ENCODE measurements at places on chromosomes 7 and 10. TPM values are rescaled to one million over a fixed set of nuclear protein-coding genes. Genes with fewer than 3 reads are reported as not detected.

Gene PON1
- total RNA-seq: not detected

Gene ZNF282
- 10.6 TPM for total RNA-seq

Gene CPA5
- not detected for total RNA-seq

DNA sequence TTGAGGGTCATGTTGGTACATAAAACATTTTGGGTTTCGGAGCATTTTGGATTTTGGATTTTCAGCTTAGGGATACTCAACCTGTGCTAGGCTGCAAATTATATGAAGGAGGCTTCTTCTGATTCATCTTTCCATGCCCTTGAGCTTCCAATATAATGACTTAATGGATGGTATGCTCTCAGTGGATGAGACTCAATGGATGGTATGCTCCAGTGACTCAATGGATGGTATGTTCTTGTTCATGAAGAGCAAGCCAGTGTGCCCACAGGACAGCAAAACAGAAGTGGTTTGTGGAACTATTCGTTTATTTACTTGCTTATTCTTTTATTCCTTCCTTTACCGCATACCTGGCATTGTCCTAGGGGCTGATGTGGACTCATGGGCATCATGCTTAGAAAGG is 969.6 kb downstream of the LRMDA start:
- DNase-seq: no peak

DNA sequence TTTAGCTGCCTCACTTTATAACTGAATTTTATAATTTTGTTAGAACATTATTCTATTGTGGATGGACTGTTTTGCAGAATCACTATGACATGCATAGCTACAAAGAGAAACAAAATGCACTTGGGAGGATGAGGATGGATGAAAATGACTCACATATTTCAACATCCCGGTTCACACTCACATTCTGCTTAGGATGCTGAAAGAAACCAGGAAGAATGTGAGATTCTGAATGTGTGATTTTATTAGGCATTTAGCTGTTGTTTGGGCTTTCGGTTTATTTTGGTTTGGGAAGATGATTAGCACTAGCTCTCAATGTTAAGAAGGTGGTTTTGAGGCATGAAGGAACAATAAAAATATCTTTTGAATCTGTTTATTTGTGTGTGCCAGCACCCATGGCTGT is 235.5 kb downstream of the SEMA3E start:
- no peak for DNase-seq

DNA sequence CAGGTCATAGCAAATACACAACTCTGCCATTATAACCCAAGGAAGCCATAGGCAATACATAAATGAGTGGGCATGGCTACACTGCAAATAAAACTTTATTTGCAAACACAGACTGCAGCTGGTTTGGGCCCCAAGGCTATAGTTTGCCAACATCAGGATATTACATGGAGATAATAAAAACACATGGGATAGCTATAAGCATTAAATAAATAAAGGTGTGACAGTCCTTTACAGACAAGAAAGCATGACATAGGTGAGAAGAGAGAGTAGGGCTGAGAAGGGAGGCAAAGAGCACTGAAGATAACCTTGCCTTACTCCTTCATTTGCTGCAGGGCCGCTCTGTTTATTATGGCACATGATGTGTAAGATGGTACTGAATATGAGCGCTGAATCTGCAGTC is 135.1 kb upstream of the GHITM start:
- DNase-seq: no peak

DNA sequence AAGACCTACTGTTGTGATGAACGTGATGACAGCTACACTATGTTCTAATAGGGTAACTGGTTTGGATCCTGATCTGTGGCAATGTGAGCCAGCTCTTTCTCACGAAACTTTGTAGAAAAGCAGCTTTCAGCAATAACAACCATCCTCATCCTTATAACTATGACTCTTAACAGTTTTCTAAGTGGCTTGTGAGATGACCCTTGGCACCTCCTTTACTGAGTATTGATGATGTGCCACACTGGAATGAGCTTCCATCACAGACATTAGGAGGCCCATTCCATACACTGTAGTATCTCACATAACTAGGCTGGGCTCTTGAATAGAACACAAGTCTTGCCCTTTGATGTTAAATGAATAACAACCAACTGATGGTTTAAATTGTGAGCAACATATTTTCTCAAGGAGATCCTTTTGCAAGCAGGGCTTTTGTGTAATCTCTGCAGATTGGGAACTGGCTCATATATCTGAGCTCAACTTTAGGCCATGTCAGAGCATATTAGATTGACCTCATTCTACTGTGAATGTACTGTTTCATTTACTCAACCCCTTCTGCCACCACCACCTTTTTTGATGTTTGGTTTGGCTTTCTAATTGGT is 46.4 kb downstream of the MYPN start:
- DNase-seq: no peak

DNA sequence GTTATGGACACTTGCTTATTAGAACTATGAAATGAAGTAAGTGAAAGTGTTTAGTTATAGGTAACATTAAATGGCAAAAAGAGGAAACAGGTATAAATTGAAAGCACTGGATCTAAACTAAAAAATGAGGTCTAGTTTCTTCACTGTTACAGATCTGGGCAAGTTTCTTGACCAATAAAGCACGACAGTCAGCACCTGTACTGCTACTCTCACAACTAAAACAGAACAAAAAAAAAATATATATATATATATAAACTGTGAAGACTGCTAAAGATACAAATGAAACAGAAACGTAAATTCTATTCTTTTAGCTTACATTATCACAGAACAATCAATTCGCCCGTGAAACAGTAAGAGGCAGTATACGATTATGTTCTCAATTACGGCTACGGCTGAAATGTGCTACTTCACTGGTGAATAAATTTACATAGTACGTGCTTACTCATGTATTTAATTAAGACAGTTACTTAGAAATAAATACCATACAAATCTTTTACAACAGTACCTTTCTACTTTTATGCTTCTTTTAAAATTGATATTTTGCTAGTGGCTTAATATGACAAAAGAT is 4.2 kb downstream of the AHR start:
- DNase-seq: no peak

DNA sequence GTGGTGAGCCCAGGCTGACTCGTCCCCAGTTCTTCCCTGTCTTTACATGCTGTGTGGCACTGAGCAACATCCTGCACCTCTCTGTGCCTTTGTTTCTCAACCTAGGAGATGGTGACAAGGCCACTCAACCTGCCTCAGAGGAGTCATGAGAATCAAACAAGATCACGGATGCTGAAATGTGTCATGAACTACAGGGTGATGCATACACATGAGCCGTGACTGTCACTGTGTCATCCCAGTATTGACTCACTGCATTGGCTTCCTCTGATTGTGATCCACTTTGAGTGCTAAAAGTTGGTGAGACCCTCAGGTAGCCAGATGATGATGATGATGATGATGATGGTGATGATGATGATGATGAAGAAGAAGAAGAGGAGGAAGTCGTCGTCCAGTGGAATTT is 11.5 kb downstream of the C10orf71 start:
- DNase-seq: no peak

DNA sequence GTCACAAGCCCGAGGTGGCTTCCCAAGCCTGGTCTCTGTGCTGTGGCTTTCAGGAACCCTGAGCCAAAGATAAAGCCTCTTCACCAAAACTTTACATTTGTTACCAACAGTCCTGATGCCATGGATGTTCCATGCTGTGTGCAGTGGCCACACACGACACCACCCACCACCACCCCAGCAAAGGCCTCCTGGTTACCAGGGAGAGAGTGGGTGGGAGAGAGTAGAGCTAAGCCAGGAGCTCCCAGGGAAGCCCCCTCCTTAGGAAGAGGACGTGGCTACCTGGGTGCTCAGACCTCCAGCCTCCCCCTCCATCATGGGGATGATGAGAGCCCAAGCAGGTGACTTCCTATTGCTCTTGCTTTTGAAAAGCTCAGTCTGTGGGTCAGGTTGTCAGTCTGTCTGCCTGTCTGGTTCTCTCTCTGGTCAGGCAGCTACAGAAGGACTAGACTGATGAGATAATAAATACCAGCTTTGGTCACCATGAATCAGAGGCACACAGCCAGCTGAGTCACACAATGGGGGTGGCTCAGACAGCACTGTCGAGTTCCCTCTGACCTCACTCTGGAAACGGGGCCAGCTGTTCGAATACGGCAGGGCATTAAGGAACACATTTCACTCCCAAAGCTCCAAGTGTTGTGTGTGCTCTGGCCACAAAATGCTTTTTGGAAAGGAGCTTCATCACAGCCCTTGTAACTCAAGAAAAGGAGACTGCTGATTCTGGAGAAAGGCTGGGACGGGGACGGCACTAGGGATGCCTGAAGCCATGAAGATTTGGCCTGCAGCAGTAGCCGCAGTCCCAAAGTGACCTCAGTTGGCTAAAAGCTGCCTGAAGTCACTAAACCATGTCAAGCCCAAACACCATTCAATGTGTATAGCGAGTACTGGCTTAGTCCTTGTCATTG is 166.0 kb downstream of the FANK1 start:
- DNase-seq: peak; percentile 66

DNA sequence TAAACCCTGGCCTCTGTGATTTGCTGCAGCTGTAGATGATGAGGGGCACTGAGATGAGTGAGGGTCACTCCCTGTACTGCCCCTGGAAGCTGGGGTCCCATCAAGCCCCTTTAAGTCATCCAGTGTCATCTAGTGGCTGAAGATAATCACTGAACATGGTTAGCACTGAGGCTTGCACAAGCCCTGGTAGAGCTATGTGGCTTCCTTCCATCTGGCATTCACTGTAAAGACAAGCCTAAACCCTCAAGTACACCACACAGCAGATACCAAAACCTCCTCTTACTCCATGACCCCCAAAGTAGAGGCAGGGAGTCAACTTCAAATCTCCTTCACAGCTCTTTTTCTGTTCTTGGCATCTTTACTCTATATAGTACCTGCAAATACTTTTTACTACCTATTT is 72.7 kb upstream of the MRLN start:
- DNase-seq: no peak

GRCh38 chr10:73093922-73094850 is 2.5 kb downstream of the P4HA1 start:
- DNase-seq: no peak

DNA sequence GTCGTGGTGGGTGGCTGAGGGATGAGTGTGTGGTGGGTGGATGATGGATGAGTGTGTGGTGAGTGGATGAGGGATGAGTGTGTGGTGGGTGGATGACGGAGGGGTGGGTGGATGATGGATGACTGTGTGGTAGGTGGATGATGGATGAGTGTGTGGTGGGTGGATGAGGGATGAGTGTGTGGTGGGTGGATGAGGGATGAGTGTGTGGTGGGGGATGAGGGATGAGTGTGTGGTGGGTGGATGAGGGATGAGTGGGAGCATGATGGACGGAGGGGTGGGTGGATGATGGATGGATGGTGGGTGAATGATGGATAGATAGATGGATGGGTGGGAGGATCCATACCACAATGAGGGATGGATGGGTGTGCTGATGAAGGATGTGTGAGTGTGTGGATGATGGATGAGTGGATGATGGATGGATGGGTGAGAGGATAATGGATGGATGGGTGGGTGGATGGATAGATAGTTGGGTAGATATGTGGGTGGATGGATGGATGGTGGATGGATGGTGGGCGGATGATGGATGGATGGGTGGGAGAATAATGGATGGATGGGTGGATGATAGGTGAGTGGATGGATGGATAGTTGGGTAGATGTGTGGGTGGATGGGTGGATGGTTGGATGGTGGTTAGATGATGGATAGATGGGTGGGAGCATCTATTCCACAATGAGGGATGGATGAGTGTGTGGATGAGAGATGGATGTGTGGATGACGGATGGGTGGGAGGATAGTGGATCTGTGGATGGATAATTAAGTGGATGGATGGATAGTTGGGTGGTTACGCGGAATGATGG is 266.8 kb downstream of the CELF2 start:
- DNase-seq: no peak

GRCh38 chr7:106418526-106418925 is 133.7 kb upstream of the NAMPT start:
- no peak for DNase-seq
